Mesothelial cell of epicardium (in vitro differentiated cells): ENCODE measurements at places on chromosomes 4 and X. TPM values are rescaled to one million over a fixed set of nuclear protein-coding genes. Genes with fewer than 3 reads are reported as not detected.
A peak's percentile ranks its signal among the peaks of the same experiment; 100 is the strongest.

The AWAT2 gene
- not detected in 3 replicates for total RNA-seq

The CLDN2 gene
- not detected in 3 replicates for total RNA-seq

The NEXMIF gene
- total RNA-seq, result 0.18 to 0.20 TPM (median 0.18 TPM) in 3 replicates

The DRP2 gene
- total RNA-seq, result 3.9 to 4.4 TPM (median 4.2 TPM) in 3 replicates

The FOXR2 gene
- not detected in 3 replicates for total RNA-seq

- H3K4me3 ChIP-seq, result no peak overlapping the region
- DNase-seq, result no peak
- H3K27me3 ChIP-seq, result no peaks in the 10 kb centered on the region
- H3K4me1 ChIP-seq, result peaks cover 62% of the 10 kb centered on the region
- H3K36me3 ChIP-seq, result no peaks in the 10 kb centered on the region
Measured at GRCh38 chr4:52910115-52910514, 48.0 kb downstream of the RASL11B start.

DNA sequence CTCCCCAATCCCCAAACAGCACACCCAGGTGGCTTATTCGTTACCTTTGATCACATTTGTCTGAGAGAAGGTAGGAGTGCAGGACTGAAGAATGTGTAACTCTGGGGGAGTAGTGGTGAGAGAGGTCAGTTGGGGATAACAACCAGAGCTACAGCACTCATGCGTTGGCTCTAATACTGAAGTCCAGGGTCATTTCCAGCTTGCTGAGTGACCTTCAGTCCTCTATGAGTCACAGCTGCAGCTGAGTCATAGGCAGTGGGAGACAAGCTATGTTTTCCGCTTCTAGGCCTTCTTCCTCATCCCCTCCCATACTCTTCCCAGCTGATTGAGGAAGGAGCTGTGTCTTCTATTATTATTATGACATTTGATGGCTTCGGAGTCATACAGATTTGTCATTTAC lies 31.6 kb upstream of the CT47C1 start:
- H3K4me1 ChIP-seq, result no peaks in the 10 kb centered on the region
- H3K27me3 ChIP-seq, result no peaks in the 10 kb centered on the region
- no peak overlapping the region for H3K4me3 ChIP-seq
- no peak overlapping the region for H3K27ac ChIP-seq
- H3K36me3 ChIP-seq, result no peaks in the 10 kb centered on the region

- DNase-seq, result no peak
- no peaks in the 10 kb centered on the region for H3K36me3 ChIP-seq
- H3K27me3 ChIP-seq, result no peaks in the 10 kb centered on the region
- H3K27ac ChIP-seq, result no peak overlapping the region
- H3K4me1 ChIP-seq, result peaks cover 20% of the 10 kb centered on the region
Measured at GRCh38 chrX:110699109-110699508, 96.5 kb downstream of the CHRDL1 start.

- H3K4me1 ChIP-seq, result peaks cover 4% of the 10 kb centered on the region
- H3K36me3 ChIP-seq, result no peaks in the 10 kb centered on the region
- H3K27ac ChIP-seq, result no peak overlapping the region
- DNase-seq, result no peak
- H3K27me3 ChIP-seq, result peaks cover 3% of the 10 kb centered on the region
Measured at GRCh38 chrX:150202641-150203247, 160.4 kb upstream of the MAMLD1 start.

- H3K4me1 ChIP-seq, result peaks cover 3% of the 10 kb centered on the region
- H3K27ac ChIP-seq, result peak overlapping the region; percentile 54
- H3K27me3 ChIP-seq, result no peaks in the 10 kb centered on the region
- no peak for DNase-seq
- no peak overlapping the region for H3K4me3 ChIP-seq
- no peaks in the 10 kb centered on the region for H3K36me3 ChIP-seq
Measured at GRCh38 chr4:99438405-99438780, 3.3 kb upstream of the ADH7 start.

GRCh38 chr4:14092741-14093140 lies 465.2 kb upstream of the BOD1L1 start:
- peaks cover 2% of the 10 kb centered on the region for H3K27me3 ChIP-seq
- no peak for DNase-seq
- no peaks in the 10 kb centered on the region for H3K36me3 ChIP-seq
- no peak overlapping the region for H3K4me3 ChIP-seq
- H3K27ac ChIP-seq, result no peak overlapping the region

GRCh38 chr4:176645246-176645960 lies 147.3 kb downstream of the VEGFC start:
- no peaks in the 10 kb centered on the region for H3K36me3 ChIP-seq
- H3K27me3 ChIP-seq, result peaks cover 31% of the 10 kb centered on the region
- peaks cover 6% of the 10 kb centered on the region for H3K4me1 ChIP-seq

GRCh38 chr4:113840861-113841260 lies 79.3 kb upstream of the CAMK2D start:
- no peaks in the 10 kb centered on the region for H3K4me1 ChIP-seq
- no peak for DNase-seq
- H3K36me3 ChIP-seq, result no peaks in the 10 kb centered on the region
- H3K4me3 ChIP-seq, result no peak overlapping the region
- H3K27me3 ChIP-seq, result no peaks in the 10 kb centered on the region

- no peak overlapping the region for H3K4me3 ChIP-seq
- peaks cover 1% of the 10 kb centered on the region for H3K36me3 ChIP-seq
- peaks cover 22% of the 10 kb centered on the region for H3K4me1 ChIP-seq
Measured at GRCh38 chrX:132395026-132395425, 93.8 kb downstream of the MBNL3 start.
